ENCODE measurements at places on chromosomes 16 and 17. TPM values are rescaled to one million over a fixed set of nuclear protein-coding genes. Genes with fewer than 3 reads are reported as not detected.

ZSCAN10 gene
- total RNA-seq = not detected

HOXB1 gene
- not detected for total RNA-seq

DNA sequence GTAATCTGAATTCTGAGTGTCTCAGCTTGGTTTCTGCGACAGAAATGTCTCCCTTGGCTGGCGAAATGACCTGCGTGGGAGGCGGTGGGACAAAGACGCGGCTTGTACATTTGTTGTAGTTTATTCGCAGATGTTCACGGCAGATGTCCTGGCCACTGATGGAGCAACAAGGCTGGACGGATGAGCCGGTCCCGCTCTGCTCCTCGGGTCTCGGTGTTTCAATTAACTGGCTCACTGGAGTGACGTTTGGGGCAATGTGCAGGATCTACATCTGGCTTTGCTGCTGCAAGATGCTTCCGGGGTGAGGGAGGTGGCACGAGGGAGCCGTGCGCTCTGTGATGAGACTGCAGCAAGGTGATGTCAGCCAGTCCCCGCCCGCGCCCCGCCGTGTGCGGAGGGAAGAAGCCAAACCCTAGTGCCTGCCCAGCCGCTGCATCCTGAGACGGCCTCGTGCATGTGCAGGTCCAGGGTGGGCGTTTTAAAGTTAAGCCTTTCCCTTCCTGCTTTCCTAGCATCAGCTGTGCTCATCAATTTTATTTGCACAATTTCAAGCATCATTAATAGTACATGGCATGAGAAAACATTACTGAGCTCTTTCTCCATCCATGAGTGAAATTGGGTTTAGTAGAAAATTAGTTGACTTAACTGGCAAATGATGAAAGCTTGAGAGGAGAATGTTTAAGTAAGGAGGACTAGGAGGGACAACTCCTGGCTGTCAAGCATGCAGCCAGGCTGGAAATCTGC is 44.4 kb downstream of the MGAT5B start:
- no peak overlapping the region for H3K27ac ChIP-seq
- no peak overlapping the region for H3K4me3 ChIP-seq
- no peaks in the 10 kb centered on the region for H3K36me3 ChIP-seq

DNA sequence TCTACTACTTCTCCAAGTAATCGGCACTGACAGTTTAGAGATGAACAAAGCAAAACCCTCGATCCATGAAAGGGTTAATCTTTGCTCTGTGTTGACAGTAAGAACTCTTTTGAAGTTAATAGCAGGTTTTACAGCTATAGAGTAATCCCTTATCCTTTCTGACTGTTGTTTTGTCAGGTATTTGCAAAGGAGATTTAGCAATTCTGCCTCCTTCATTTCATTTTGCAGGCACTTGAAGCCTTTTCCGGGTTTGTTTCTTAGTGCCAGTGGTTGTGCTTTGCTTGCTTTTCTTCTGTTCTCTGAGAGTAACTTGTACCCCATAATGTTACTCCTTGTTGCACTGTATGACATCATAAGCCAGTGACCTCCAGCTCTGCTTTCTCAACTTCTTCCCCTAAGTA is 64.5 kb downstream of the TANGO6 start:
- H3K27ac ChIP-seq = no peak overlapping the region
- H3K36me3 ChIP-seq = no peaks in the 10 kb centered on the region
- H3K27me3 ChIP-seq = no peaks in the 10 kb centered on the region
- no peaks in the 10 kb centered on the region for H3K4me1 ChIP-seq
- no peak overlapping the region for H3K4me3 ChIP-seq

NGFR gene
- 15.6 TPM for total RNA-seq

MT1M gene
- not detected for total RNA-seq

CTRB2 gene
- not detected for total RNA-seq

GRCh38 chr16:75443298-75443697 is 10.0 kb upstream of the CFDP1 start:
- DNase-seq = no peak
- H3K4me3 ChIP-seq = no peak overlapping the region
- no peaks in the 10 kb centered on the region for H3K27me3 ChIP-seq
- no peaks in the 10 kb centered on the region for H3K36me3 ChIP-seq
- no peaks in the 10 kb centered on the region for H3K4me1 ChIP-seq

- DNase-seq = no peak
- H3K4me1 ChIP-seq = no peaks in the 10 kb centered on the region
- no peaks in the 10 kb centered on the region for H3K27me3 ChIP-seq
- no peaks in the 10 kb centered on the region for H3K36me3 ChIP-seq
Measured at GRCh38 chr16:48330189-48330840, 54.9 kb downstream of the SIAH1 start.

SOCS7 gene
- 24.5 TPM for total RNA-seq

GUCY2D gene
- not detected for total RNA-seq

MT1X gene
- 201 TPM for total RNA-seq

DNA sequence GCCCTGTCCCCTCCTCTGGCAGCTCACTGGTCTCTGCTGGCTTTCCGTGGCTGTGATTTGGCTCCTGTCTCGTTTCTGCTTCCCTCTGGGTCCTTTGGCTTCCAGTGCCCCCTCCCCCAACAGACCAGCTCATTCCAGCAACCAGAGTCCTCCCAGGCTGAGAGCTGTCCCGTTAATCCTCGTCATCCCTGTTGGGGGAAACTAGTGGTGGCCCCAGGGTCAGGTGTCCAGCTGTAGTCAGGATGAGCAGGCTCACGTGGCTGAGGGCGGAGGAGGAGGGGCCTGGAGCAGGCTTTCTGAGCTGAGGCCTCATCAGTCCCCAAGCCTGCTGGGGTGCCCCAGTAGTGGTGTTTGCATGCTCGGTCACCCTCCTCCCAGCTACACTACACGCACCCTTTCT is 10.7 kb upstream of the CBX4 start:
- no peak overlapping the region for H3K27ac ChIP-seq
- no peak for DNase-seq
- no peaks in the 10 kb centered on the region for H3K27me3 ChIP-seq
- H3K4me1 ChIP-seq = peaks cover under 1% of the 10 kb centered on the region
- no peak overlapping the region for H3K4me3 ChIP-seq

DNA sequence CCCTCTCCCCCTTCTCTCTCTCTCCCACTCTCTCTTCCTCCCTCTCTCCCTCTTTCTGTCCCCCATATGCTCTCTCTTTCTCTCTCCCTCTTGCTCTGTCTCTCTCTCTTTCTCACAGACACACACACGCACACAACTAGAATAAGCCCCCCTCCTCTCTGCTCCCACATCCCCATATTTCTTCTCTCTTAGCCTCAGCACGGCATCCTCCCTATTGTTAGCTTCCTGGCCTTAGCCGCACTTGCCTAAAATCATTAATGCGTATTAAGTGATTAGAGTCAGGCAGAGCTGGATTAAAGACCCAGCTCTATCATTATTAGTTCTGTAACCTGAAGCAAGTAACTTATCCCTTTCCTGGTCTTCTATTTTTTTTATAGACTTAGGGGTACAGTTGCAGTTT is 319.0 kb upstream of the C16orf82 start:
- DNase-seq = no peak
- no peak overlapping the region for H3K27ac ChIP-seq
- H3K4me3 ChIP-seq = no peak overlapping the region
- H3K36me3 ChIP-seq = no peaks in the 10 kb centered on the region
- H3K4me1 ChIP-seq = no peaks in the 10 kb centered on the region
- no peaks in the 10 kb centered on the region for H3K27me3 ChIP-seq

DNA sequence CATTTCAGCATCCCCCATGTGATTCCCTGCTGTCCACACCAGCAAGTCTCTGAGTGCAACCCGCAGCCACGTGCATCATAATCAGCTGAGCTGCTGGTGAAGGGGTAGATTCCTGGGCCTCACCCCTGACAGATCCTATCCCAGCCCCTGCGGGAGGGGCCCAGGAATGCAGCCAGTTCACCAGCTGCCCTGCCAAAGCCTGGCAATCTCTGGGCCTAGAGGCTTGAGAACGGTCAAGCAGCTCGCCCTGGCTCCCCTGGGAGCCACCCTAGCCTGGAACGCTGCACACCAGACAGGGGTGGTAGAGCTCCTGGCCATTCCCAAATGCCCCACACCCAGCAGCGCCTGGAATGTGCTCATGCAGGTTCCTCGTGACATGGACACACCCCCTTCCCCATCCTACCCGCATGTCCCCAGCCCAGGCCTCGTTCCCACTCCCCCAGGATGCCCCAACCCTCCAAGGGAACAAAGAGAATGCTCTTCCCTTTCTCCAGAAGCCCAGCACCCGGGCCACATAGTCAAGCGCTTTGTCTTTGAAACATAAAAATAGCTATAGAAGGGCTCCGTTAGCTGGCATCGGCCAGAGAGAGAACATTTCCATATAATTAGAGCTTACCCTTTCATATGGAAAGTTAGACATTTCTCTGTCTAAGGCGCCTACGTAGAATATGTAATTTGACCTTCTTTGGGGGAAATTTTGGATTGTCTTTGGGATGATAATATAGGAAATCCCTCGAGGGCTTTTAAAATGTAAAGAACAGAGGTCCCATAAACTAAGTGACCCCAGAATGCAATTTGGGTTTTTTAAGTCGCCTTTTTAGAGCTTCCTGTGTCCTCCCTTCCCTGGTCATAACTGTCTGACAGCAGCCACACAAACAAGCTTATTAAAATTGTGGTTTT is 3.4 kb downstream of the CEP295NL start:
- no peaks in the 10 kb centered on the region for H3K27me3 ChIP-seq
- no peaks in the 10 kb centered on the region for H3K36me3 ChIP-seq
- H3K27ac ChIP-seq = peak overlapping the region; percentile 12
- no peak overlapping the region for H3K4me3 ChIP-seq
- no peak for DNase-seq
- H3K4me1 ChIP-seq = peaks cover 7% of the 10 kb centered on the region

- no peak overlapping the region for H3K4me3 ChIP-seq
- no peaks in the 10 kb centered on the region for H3K36me3 ChIP-seq
- no peak for DNase-seq
- H3K27me3 ChIP-seq = no peaks in the 10 kb centered on the region
- H3K27ac ChIP-seq = no peak overlapping the region
- peaks cover 4% of the 10 kb centered on the region for H3K4me1 ChIP-seq
Measured at GRCh38 chr17:56831369-56832095, 2.2 kb downstream of the C17orf67 start.

CSF3 gene
- not detected for total RNA-seq

DNA sequence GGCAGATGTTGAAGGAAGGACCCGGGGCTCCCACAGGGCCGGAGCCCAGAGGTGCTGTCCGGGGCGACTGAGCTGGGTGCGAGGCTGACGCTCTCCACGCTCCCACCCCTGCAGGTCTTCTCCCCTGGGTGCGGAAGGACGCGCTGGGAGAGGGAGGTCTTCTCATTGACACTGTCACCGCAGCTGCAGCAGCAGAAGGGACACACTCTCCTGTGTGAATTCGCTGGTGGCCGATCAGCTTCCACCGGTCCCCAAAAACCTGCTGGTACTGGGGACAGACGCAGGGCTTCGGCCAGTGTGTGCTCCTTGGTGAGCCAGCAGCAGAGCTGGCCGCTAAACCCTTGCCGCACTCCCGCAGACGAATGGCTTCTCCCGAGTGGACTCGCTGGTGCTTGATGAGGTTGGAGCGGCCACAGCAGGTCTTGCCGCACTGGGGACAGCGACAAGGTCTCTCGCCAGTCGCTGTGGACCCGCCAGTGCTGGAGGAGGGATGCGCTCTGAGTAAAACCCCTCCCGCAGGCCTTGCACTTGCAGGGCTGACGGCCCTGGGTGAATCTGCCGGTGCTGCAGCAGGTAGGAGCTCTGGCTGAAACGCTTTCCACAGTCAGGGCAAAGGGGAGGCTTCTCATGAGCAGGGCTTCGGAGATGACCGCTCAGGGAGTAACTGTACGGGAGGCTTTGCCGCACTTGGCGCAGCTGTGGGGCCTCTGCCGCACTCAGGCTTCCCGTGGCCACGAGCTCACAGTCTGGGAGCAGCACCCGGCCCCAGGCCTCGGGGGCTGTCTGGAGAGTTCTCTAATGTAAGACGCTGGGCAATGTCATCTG is 6.2 kb downstream of the ZNF843 start:
- no peaks in the 10 kb centered on the region for H3K4me1 ChIP-seq
- no peak for DNase-seq
- H3K27ac ChIP-seq = no peak overlapping the region
- H3K27me3 ChIP-seq = no peaks in the 10 kb centered on the region
- no peaks in the 10 kb centered on the region for H3K36me3 ChIP-seq

DNA sequence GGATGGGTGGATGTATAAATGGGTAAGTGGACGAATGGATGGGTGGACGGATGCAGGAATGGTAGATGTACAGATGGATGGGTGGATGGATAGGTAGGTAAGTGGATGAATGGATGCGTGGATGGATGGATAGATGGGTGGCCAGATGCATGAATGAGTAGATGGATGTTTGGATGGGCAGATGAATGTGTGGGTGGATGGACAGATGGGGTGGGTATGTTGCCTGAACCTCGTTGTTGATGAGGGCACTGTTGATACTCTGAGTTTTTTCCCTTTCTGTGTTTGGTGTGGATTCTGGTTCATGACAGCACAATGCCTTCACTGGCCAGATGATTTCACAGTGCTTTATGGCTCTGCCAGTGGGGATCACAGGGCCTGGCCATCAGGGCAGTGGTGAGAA is 208.3 kb downstream of the NPIPB11 start:
- DNase-seq = peak; percentile 3
- H3K27ac ChIP-seq = peak overlapping the region; percentile 82
- no peaks in the 10 kb centered on the region for H3K4me1 ChIP-seq
- no peaks in the 10 kb centered on the region for H3K36me3 ChIP-seq
- H3K4me3 ChIP-seq = no peak overlapping the region

- DNase-seq = no peak
- H3K4me1 ChIP-seq = no peaks in the 10 kb centered on the region
- no peak overlapping the region for H3K27ac ChIP-seq
- H3K4me3 ChIP-seq = no peak overlapping the region
Measured at GRCh38 chr17:74147056-74147835, 56.2 kb upstream of the RPL38 start.

DNA sequence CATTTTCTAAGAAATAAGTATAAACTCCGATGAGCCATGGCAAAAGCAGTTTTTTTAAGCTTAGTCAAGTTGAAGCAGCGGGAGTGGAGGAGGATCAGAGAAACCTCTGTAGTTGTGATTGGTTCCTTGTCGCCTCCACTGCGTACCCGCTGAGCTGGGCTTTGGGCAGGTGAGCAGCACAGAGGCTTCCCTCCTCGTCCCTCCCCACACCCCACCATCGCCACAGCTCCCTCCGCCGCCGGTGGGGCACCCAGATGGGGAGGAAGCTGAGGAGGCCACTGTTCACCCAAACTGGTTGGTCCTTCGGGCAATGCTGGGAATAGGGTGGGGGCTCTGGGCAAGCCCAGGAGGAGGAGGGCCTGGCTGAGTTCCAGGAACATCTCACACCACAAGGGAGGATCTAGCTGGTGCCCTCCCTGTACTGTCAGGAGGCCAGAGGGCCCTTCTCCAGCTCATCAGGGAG is 5.2 kb upstream of the MRPL38 start:
- DNase-seq = peak; percentile 87
- no peak overlapping the region for H3K4me3 ChIP-seq

PDILT gene
- not detected for total RNA-seq

NARF gene
- total RNA-seq = 46.6 TPM

TBC1D3 gene
- total RNA-seq = not detected

GRCh38 chr17:59712862-59713261 is 5.4 kb downstream of the VMP1 start:
- H3K4me1 ChIP-seq = no peaks in the 10 kb centered on the region
- no peaks in the 10 kb centered on the region for H3K36me3 ChIP-seq
- H3K27ac ChIP-seq = no peak overlapping the region
- DNase-seq = no peak
- H3K27me3 ChIP-seq = no peaks in the 10 kb centered on the region

Data from uterus (tissue), 4 donors.